Karpas-422 (cell line): ENCODE measurements at places on chromosomes 12 and 14.

DNA sequence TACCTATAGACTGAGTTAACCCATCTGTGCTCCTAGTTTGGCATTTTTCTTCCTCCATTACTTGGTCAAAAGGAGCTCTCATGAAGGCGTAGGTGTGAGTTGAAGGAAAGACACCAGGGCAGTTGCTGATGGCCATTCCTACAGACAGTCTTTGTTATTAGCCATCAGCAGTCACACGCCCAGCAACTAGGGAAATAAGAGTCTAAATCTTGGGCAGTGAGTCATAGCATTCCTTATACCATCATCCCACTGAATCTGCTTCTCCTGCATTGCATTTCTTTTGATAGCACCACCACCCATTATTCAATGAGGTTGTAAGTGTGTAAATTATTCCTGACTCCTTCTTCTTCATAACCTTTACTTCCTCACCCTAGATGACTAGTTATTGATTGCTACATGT is 150.9 kb upstream of the IGF1 start:
- DNase-seq: no peak

DNA sequence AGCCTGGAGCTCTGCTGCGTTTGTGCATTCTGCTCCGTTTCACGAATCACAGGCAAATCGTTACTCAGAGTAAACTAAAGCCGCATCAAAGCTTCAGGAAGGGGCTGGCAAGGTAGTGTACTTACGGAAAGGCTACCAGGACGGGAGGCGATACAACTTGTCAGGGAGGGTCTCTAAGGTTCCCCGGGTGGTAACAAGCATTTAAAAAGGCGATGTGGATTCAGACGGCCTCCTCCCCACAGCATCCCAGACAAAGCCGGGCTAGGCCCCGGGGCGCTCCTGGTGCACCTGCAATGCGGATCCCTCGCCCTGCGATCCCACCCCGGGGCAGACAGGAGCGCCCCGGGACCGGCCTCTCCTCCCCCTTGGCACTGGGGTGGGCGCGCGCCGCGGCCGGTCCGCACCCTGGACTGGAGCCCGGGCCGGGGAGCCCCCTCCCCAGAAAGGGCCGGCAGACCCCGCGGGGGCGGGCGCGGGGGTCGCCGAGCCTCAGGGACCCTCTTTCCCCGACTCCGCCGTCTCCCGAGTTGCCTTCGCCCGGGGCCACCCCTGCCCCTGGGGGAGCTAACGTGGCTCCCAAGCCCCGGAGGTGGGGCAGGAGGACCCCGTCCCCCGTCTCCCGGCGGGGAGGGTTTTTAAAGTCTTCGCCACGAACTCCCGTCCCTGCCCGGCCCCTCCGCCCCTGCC is 718 bp downstream of the CCDC92 start:
- peak; percentile 55 for DNase-seq

DNA sequence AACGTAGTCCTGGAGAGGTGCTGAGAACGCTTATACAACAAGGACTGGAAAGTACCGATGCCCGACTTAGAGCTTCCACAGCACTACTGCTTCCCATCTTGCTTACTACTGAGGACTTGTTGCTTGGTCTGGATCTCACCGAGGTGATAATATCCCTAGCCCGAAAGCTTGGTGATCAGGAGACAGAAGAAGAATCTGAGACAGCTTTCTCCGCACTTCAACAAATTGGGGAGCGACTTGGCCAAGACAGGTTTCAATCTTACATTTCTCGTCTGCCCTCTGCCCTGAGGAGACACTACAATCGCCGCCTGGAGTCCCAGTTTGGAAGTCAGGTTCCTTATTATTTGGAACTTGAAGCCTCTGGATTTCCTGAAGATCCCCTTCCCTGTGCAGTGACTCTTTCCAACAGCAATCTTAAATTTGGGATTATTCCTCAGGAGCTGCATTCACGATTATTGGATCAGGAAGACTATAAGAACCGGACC is 1.1 kb downstream of the TOGARAM1 start:
- no peak for DNase-seq

DNA sequence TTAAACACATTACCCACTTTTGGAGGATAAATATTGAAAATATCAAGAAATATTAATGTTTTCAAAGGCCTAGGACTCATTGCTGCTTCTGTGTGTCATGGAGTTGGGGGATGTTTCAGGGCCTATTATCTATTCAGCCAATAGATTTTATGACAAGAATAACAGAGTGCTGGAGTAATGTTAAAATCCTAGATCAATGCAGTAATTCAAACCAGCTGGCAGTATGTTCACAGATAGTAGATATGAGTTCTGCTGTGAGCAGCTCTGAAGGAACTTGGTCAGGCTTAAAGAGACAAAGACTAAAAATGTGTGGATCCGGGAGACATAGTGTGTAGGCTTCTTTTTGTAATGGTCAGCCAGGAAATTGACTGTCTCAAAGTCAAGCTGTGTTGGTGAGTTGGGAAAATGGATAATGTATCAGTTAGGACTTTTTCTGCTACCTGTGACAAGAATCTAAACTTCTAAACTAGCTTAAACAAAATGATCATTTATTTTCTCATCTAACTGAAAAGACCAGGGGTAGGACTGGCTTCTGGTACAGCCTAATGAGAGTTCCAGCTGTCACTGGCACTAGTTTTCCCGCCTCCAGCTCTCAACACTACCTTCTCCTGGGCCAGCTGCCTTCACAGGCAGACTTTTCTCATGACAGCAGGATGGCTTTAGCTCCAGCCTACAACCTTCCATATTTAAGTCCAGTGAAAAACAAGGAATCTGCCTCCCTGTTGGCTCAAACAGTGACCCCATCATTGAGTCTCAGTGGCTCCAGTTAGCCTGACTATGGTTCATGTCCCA is 16.3 kb upstream of the POLR3B start:
- no peak for DNase-seq

- DNase-seq: no peak
Observed at GRCh38 chr12:28629691-28630090, 439.4 kb downstream of the CCDC91 start.

DNA sequence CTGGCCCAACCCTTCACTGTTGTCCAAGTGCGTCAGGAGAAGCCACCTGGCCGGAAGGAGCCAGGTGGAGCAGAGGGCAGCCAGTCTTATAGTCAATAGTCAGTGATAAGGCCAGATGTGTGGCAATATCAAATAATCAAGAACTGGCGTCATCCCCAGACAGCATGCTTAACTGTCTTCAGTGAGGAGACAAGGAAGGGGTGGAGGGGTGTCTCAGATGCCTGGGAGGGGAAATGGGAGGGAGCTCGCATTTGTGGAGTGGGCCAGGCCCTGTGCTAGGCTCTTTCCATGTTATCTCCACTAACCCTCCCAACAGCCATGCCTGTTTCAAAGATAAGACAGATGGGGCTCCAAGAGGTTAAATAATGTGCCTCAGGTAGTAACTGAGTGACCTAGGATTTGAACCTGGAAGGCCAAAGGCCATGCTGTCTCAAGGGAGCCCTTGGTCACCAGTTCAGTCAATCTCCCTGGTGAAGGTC is 48.9 kb upstream of the FOS start:
- DNase-seq: no peak

DNA sequence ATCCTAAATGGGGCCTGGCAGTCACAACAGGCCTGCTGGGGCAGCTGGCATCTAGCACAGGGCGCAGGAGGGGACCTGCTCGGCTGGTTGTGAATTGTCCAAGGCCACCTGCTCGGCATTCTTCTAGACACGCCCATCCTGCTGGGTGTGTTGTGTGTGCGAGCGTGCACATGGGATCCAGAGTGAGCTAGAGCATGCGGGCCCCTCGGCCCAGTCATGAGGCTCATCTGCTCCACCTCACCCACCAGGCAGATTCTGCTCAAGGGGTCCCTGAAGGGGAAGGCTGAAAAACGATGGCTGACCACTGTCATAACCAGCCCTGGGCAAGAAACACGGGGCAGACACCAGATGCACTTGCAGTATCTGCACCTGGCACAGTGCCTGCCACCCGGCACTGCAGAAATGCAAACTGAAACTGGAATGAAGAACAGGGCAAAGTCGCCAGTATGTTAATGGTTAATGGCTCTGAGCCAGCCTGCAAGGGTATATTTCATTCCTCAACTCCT is 31.8 kb downstream of the MAX start:
- no peak for DNase-seq

DNA sequence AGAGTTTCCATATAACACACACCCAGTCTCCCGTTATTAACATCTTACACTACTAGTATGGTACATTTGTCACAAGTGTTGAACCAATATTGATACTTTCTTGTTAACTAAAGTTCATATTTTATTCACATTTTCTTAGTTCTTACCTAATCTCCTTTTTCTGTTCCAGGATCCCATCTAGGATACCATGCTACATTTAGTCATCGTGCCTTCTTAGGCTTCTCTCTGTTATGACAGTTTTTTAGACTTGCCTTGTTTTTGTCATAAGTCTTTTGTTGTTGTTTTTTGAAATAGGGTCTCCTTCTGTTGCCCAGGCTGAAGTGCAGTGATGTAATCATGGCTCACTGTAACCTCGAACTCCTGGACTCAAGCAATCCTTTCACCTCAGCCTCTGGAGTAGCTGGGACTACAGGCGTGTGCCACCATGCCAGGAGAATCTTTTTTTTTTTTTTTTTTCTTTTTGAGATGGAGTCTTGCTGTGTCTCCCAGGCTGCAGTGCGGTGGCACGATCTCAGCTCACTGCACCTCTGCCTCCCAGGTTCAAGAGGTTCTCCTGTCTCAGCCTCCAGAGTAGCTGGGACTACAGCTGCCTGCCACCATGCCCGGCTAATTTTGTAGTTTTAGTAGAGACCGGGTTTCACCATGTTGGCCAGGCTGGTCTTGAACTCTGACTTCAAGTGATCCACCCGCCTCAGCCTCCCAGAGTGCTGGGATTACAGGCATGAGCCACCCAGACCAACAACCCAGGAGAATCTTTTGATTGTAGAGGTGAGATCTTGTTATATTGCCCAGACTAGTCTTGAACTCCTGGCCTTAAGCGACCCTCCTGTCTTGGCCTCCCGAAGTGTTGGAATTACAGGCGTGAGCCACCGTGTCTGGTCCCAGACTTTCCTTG is 59.1 kb upstream of the HECTD1 start:
- no peak for DNase-seq

- DNase-seq: no peak
Observed at GRCh38 chr12:6212086-6212485, 11.9 kb downstream of the CD9 start.

- DNase-seq: no peak
Observed at GRCh38 chr12:1947081-1947480, 28.6 kb upstream of the CACNA2D4 start.

- no peak for DNase-seq
Observed at GRCh38 chr14:103563226-103563620, 463 bp downstream of the COA8 start.

DNA sequence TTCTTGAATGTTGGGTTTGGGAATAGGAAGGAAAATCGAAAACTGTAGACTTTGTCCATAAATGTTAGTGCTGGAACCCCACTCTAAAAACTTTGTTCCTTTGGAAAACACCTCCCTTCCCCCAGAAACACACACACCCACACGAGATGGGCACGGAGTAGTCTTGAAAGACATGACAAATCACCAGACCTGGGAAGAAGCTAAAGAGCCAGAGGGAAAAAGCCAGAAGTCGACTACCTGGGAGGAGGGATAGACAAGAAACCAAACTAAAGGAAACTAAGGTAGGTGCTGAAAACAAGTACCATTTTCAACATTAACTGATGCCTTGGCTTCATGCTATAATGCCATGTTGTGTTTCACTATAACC is 925 bp upstream of the NANOG start:
- no peak for DNase-seq

GRCh38 chr14:65169351-65169750 is 67.0 kb upstream of the MAX start:
- DNase-seq: no peak

DNA sequence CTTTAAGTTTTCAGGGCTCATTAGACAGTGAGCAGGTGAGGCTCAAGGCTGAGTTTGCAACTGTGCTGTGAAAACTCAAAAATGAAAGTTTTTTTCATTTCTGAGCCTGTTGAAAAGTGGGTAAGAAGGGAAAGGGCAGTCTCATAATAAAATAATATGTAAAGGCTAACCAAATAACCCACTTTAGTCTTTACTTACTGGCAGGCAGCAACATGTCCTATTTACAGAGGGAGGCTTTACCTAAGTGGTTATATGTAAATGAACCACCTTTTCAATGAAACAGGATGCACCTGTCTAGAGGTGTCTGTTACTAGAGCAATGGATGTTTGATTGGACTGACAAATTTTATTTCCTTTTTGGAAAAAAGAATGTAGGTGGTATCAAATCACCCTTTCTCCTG is 158.0 kb downstream of the ETV6 start:
- DNase-seq: no peak

GRCh38 chr12:52010692-52011601 is 4.2 kb downstream of the TAMALIN start:
- DNase-seq: no peak

DNA sequence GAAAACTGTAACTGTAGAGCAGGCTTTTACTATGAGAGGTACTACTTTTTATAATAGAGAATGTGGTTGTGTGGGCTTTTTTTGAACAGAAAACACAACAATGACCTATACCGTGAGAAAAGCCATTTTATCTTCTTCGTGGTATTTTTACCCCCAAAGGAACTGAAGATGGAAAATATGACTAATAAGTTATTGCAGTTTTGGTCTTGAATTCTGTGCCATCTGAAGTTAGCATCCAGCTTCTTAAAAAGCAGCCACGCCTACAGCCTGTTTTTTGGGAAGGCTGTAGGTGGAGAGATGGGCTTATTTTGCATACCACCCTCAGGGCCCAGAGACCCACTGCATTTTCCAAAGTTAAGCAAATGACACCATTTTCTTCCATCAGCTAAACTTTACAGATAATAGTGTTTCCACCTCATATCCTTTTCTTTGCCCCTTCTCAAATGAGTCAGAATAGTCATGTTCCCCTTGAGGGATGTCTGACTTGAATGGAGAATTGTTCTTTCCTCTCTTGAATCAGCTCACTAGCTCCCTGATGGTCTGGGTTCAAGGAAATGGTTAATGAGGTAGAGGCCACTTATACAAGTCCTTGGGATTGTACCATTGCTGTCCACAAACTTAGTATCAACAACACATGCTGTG is 53.0 kb downstream of the TBC1D30 start:
- DNase-seq: no peak

GRCh38 chr14:75579338-75579864 is 981 bp downstream of the FLVCR2 start:
- no peak for DNase-seq

DNA sequence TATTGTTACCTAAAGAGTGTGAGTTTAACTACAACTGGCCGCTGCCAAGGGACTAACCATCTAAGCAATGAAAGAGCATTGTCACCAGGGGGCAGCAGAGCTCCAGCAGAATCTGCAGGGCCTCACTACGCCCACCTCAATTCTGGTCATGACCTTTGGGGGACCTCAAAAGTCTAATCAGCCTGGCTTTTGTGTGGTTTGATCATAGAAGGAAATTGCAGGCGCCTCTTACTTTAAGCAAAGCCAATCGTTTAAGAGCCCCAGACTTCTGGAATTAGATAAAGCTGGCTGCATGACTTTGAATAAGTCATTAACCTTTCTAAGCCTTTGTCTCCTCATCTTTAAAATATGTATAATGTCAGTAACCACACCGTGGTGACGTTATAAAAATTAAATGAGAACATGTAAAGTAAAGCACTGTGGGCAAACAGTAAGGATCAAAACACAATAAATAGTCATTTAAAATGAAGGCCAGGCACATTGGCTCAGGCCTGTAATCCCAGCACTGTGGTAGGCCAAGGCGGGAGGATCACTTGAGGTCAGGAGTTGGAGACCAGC is 58.6 kb downstream of the TBX3 start:
- DNase-seq: peak; percentile 85
